ENCODE measurements at places on chromosomes 2 and 18.
A peak's percentile ranks its signal among the peaks of the same experiment; 100 is the strongest.

- H3K27me3 ChIP-seq = no peaks in the 10 kb centered on the region
- no peaks in the 10 kb centered on the region for H3K4me1 ChIP-seq
- no peaks in the 10 kb centered on the region for H3K36me3 ChIP-seq
- no peak for DNase-seq
These were observed 83.5 kb downstream of the POLE4 start for GRCh38 chr2:75041731-75042600.

DNA sequence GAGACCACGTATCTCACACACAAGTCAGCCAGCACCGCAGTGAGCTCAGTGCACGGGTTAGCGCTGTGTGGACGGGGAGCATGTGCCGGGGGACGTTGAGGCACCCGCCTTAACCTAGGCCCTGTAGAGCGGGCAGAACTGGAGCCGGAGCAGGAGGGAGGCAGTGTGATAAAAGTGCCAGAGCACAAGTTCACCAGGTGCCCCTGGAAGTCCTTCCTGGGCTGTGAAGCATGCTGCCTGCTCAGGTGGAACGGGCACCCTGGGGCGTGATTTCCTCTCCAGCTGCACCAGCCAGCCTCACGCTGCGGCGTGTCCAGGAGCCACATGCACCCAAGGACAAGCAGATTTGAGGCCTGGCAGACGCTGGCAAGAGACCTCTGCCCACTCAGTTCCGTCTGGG lies 50.3 kb downstream of the ITGB1BP1 start:
- no peak overlapping the region for H3K4me3 ChIP-seq
- H3K4me1 ChIP-seq = no peaks in the 10 kb centered on the region
- no peaks in the 10 kb centered on the region for H3K27me3 ChIP-seq
- 0 out of 2 replicates have a peak, but pooled peaks cover 2% of the 10 kb centered on the region for H3K36me3 ChIP-seq

DNA sequence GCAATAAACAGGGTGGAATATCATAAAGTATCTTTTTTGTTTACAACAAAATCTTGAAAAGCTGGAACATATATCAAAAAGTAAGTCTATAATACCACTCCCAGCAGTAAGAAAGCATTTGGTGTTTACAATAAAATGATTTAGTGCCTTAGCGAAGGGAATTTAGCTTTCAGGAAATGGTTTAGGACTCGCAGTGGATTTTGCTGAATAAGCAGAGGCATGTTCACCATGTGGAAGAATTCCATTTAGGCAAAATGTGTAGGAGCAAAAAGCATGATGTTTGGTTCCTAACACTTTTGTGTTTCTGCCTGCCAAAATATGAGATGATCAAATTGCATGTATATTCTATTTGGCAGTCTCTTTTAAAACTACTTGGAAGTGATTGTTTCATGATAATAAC lies 163.6 kb downstream of the AGPS start:
- H3K27me3 ChIP-seq = no peaks in the 10 kb centered on the region
- no peak overlapping the region for H3K4me3 ChIP-seq
- peaks cover 4% of the 10 kb centered on the region for H3K4me1 ChIP-seq
- no peaks in the 10 kb centered on the region for H3K36me3 ChIP-seq

- H3K4me1 ChIP-seq = no peaks in the 10 kb centered on the region
- no peak for DNase-seq
- H3K27ac ChIP-seq = no peak overlapping the region
These were observed 132.9 kb downstream of the SOCS6 start for GRCh38 chr18:70421471-70422390.

DNA sequence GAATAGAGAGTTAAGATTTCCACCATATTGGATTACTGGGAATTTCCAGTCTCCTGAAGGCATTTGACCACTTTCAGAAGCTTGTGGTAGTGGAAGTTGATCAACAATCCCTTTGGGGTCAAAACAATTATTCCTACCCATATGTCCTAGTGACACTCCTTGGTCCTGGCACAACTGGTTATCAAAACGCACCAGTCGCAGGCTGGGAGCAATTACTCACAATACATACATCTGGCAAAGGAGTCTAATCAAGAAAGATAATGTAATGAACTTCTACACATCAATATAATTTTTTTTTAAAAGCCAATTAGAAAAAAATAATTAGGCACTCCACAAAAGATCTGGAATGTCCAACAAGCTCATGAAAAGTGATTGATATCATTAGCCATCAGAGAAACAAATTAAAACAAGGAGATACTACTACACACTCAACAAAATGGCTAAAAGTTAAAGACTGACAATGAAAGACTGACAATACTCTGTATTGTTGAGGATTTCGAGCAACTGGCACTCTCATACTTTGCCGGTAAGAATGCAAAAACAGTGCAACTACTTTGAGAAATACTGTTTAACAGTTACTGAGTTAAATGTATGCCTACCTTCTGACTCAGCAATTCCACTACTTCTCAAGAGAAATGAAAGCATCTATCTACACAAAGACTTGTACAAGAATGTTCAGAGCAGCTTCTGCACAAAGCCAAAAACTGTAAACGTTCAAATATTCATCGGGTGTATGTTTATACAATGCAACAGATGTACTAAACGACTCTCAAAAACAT lies 2.0 kb downstream of the INO80C start:
- no peaks in the 10 kb centered on the region for H3K36me3 ChIP-seq
- no peak overlapping the region for H3K4me3 ChIP-seq
- H3K4me1 ChIP-seq = peaks cover 8% of the 10 kb centered on the region
- H3K27me3 ChIP-seq = no peaks in the 10 kb centered on the region
- no peak overlapping the region for H3K27ac ChIP-seq

DNA sequence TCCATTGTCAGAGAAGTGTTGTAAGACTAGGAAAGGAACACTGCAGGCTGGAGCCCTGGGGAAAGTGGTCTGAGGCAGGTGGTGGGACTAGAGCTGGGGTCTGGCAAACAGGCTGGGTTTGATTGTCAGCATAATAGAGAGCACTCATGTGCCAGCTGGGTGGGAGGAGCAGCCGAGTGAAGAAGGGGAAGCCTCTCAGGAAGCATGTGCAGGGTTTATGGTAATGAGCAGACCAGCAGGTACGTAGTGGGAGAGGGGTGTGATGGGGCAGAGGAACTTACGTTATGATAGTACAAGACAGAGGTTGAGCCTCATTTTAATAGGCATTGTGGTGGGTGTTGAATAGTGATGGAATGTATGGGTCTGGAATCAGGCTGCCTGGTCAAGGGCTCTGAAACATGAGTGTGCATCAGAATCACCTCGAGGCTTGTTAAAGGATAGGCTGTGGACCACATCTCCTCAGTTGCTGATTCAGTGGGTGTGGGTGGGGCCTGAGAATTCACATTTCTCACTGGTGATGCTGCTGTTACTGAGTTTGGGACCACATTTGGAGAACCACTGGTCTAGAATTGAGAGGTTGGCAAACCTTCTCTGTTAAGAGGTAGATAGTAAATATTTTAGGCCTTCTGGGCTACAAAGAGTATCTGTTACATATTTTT lies 1.7 kb upstream of the MGAT5 start:
- H3K27ac ChIP-seq = no peak overlapping the region
- peaks cover 9% of the 10 kb centered on the region for H3K36me3 ChIP-seq
- H3K4me1 ChIP-seq = peaks cover 69% of the 10 kb centered on the region
- DNase-seq = no peak
- no peaks in the 10 kb centered on the region for H3K27me3 ChIP-seq
- no peak overlapping the region for H3K4me3 ChIP-seq

DNA sequence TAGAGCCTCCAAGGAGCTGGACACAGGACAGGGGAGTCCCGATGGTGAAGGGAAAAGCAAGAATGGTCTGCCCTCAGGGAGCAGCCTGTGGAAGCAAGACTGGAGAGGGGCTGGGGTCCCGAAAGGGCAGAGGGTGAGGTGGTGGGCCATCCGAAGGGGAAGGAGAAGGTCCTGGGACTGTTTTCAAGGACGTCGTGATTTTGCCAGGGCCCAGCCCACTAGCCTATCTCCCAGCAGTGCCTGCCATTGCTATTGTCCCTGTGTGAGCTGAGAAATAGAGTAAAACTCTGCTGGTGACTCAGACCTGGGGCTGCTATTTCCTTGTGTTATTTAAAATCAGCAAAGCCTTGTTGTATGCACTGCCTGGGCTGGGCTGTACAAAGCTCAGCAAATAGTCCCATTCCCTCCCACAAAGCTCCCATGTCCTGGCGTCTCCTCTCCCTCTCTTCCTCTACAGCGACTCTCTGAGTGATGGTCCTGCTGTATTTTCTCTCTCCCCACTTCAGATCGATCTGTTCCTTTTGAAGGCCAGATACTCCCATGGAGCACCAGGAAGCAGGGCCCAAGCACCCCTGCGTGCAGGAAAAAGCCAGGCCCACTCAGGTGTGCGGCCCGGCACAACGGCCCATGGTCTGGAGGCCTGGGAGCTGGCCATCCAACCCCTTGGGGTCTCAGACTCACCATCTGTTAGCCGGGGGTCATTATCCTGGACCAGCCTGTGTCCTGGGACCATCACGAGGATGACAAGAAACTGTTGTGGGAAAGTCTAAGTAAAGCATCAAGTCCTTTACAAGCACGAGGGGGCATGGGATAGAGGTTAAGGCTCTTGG lies 65.0 kb upstream of the OTOF start:
- no peak overlapping the region for H3K27ac ChIP-seq
- DNase-seq = no peak
- H3K4me3 ChIP-seq = no peak overlapping the region
- peaks cover 50% of the 10 kb centered on the region for H3K27me3 ChIP-seq

- no peaks in the 10 kb centered on the region for H3K36me3 ChIP-seq
- no peak overlapping the region for H3K4me3 ChIP-seq
- no peak overlapping the region for H3K27ac ChIP-seq
- H3K4me1 ChIP-seq = no peaks in the 10 kb centered on the region
These were observed 65.3 kb downstream of the MTCL1 start for GRCh38 chr18:8770657-8771056.

DNA sequence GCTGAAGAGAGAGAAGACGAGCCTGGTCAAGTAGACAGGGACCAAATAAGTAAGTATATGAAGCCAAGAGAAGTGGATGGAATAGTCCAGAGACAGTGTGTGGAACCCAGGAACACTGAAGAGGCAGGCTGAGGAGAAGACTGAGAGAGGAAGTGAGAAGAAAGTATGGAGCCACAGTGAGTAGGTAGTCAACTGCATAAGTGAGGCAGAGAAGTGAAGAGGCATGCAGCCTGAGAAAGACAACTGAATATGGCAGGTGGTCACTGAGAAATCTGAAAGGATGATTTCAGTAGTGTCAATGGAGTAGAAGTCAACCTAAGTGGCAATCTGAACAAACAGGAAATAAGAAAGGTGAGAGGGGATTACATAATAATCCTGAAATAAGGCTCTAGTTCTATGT lies 55.4 kb downstream of the CWC22 start:
- no peak overlapping the region for H3K4me3 ChIP-seq
- no peak for DNase-seq
- peaks cover 48% of the 10 kb centered on the region for H3K4me1 ChIP-seq
- H3K27ac ChIP-seq = peak overlapping the region; percentile 60
- H3K27me3 ChIP-seq = no peaks in the 10 kb centered on the region
- peaks cover 3% of the 10 kb centered on the region for H3K36me3 ChIP-seq

- H3K4me3 ChIP-seq = no peak overlapping the region
- H3K27ac ChIP-seq = no peak overlapping the region
- peaks cover 9% of the 10 kb centered on the region for H3K4me1 ChIP-seq
These were observed 11.2 kb downstream of the SP110 start for GRCh38 chr2:230208576-230208975.

DNA sequence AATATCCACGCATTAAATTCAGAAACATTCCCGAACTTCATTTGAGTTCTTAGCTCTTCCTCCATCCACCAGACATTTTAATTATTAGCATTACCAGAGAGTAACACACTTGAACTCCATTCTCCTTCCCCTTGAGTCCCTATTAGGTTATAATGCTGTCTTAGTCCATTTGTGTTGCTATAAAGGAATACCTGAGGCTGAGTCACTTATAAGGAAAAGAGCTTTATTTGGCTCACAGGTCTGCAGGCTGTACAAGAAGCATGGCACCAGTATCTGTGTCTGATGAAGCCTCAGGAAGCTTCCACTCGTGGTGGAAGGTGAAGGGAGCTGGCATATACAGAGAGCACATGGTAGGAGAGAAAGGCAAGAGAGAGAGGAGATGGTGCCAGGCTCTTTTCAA lies 25.4 kb downstream of the TBC1D8 start:
- H3K27ac ChIP-seq = no peak overlapping the region
- no peak overlapping the region for H3K4me3 ChIP-seq
- no peaks in the 10 kb centered on the region for H3K4me1 ChIP-seq
- no peaks in the 10 kb centered on the region for H3K27me3 ChIP-seq
- H3K36me3 ChIP-seq = no peaks in the 10 kb centered on the region

- DNase-seq = peak; percentile 51
- no peak overlapping the region for H3K4me3 ChIP-seq
- H3K27ac ChIP-seq = no peak overlapping the region
- no peaks in the 10 kb centered on the region for H3K4me1 ChIP-seq
These were observed 149.9 kb upstream of the TTC39C start for GRCh38 chr18:23864624-23865023.

- no peaks in the 10 kb centered on the region for H3K27me3 ChIP-seq
- H3K4me1 ChIP-seq = no peaks in the 10 kb centered on the region
- H3K36me3 ChIP-seq = no peaks in the 10 kb centered on the region
- no peak for DNase-seq
- no peak overlapping the region for H3K4me3 ChIP-seq
These were observed 101.9 kb downstream of the THADA start for GRCh38 chr2:43493954-43494353.

DNA sequence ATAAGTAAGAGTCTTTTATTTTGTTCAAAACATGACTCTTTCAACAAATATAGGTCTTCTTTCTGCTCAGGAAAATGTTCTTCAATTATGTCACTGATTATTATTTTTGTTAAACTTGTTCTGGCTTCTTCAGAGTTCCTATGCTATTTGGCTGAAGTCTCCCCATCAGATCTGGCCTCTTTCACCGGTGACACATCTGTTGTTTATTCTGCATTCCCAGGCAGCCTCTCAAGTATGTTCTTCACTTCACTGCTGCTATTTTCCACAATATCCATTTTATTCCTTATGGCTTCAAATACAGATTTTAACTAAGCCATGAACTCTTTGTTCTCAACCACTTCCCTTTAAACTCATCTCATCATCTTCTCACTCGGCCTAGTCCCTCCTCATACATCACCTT lies 45.7 kb downstream of the HDAC4 start:
- no peak overlapping the region for H3K4me3 ChIP-seq
- H3K27me3 ChIP-seq = no peaks in the 10 kb centered on the region
- H3K4me1 ChIP-seq = no peaks in the 10 kb centered on the region

DNA sequence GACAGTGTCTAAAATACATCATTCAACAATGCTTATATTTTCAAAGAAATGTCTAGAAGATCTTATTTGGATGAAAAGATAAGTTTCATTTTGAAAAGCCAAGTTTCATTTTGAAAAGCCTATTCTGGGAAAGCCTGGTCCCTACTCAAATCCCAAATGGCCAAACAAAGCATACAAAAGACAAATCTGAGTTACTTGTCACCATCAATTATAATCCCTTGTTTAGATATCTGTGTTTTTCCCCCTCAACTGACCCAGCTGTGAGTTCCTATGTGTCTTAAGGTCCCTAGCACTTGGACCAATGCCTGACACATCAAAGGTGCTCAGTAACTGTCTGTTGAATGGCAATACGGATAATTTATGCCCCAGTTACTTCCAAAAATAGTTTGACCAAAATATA lies 52.3 kb upstream of the THOC1 start:
- H3K36me3 ChIP-seq = no peaks in the 10 kb centered on the region
- H3K4me3 ChIP-seq = no peak overlapping the region
